ENCODE measurements at places on chromosomes 6 and 20.
A peak's percentile ranks its signal among the peaks of the same experiment; 100 is the strongest.

- DNase-seq: no peak
These were observed 99.1 kb upstream of the PRDM1 start for GRCh38 chr6:105986998-105987397.

- DNase-seq: no peak
These were observed 122.4 kb downstream of the IPCEF1 start for GRCh38 chr6:154234019-154234772.

DNA sequence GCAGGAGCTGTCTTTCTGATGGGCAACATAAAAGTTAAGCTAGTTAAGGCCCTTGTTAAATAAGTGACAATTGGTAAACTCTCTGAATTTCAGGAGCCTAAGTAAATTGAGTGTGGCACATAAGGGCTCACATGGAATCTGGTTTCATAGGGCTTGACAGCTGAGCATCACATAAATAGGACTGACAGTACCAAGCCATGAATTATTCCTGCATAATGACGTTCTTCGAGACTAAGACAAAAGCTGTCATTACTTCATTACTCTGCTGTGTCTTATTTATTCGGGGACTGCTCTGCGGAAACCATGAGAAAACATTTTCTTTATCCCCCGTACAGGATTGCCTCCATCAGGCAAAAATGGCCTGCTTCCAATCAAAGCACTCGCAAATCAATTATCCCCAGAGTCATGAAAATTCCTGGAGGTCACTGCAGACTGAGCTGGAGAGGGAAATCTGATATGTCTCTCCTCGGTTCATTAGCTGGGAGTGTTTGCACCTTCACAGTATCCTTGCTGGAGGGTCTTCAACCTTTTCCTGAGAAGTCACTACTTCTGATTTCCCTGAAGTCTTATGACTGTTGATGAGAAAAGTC is 311.4 kb downstream of the CDH26 start:
- DNase-seq: no peak

- no peak for DNase-seq
These were observed 2.2 kb downstream of the TMEM14C start for GRCh38 chr6:10725044-10725443.

DNA sequence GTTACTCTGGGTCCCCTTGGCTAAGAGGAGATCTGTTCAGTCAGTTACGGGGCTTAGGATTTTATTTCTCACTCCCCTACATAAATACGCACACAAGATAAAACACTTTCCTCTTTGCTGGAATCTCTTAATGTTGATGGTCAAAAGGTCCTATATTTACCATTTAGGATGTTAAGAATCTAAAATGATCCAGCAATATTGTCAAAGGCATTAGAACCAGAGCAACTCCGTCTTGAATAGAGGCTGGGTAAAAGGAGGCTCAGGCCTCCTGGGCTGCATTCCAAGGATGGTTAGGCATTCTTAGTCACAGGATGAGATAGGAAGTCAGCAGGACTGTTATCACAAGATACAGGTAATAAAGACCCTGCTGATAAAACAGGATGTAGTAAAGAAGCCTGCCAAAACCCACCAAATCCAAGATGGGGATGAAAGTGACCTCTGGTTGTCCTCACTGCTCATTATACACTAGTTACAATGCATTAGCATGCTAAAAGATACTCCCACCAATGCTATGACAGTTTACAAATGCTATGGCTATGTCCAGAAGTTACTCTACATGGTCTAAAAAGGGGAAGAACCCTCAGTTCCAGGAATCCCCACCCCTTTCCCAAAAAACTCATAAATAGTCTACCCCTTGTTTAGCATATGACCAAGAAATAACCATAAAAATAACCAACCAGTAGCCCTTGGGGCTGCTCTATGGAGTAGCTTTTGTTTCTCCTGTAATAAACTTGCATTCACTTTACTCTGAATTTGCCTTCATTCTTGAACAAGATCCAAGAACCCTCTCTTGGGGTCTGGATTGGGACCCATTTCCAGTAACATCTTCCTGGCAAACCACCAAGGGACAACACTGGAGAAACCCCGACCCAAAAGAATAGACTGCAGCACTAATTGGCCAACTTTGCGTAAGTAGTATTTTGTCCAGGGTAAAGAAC is 107.5 kb downstream of the DTNBP1 start:
- DNase-seq: no peak

GRCh38 chr20:46399401-46399800 is 7.0 kb downstream of the ELMO2 start:
- no peak for DNase-seq

GRCh38 chr6:102197211-102197610 is 803.7 kb downstream of the GRIK2 start:
- no peak for DNase-seq

DNA sequence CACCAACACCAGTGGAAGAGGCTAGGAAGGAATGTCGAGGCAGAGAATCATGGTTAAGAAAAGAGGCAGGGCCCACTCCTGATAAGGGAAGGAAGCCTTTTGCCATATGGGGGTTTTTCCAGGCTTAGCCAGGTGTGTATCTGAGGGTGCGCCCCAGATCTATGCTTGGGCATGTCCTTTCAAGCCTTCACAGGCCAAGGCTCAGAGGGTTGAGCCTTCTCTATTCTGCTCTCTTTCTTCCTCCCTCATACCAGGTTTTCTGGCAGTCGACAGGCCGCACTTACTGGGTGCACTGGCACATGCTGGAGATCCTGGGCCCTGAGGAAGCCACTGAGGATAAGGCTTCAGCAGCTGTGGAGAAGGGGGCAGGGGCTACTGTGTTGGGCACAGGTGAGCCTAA is 4.7 kb downstream of the CUL9 start:
- DNase-seq: no peak

DNA sequence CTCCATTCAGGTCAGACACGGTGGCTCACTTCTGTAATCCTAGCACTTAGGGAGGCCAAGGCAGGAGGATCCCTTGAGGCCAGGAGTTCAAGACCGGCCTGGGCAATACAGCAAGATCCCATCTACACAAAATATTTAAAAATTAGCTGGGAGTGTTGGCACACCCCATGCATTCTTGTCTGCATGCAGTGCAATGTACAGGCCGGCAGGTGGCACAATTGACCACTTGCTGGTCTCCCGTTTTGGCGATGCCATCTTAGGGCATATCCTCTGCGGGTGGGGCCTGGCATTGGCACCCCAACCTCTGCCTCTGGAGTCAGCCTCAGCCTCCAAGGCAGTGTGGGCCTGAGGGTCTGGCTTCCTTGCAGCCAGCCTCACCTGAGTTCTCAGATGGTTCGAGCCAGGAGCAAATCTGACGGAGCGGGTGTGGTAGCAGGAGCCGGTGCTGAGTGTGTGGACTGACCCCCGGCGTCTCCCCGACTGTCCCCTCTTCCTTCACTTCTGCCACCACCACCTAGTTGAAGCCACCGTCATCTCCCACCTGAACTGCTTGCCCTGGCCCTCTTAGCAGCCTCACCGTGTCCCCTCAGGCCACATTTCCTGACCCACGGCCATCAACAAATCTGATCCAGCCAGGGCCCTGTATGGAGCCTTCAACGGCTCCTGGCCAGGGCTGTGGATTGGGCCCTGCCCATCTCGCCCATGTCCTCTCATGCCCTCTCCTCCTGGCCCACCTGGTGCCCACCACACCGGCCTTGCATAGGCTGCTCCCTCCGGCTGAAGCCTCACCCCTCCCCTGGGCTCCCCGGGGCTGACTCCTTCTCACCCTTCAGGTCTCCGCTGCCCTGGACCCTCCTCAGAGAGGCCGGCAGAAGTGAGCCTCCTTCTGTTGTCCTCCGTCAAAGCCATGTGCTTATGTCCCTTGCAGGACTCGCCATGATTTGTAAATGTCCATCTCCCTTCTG is 44.0 kb downstream of the EFCAB8 start:
- peak; percentile 29 for DNase-seq

- no peak for DNase-seq
These were observed 890.0 kb upstream of the CITED2 start for GRCh38 chr6:140264431-140264830.

DNA sequence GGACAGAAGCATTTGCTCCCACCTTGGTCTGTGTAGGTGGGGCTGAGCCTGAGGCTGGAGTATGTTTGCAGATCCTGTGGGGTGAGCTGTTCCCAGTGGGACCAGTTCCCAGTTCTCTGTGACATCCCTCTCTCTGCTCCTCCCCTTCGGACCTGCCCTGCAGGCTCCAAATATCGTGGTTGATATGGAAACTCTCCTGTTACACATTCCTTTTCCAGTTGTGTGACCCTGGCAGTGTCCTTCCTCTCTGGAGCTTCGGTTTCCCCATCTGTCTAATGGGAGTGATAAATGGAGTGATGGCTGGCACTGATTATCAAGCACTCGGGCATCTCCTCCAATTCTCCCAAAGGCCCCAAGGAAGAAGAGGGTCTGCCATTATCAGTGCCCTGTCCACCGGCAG is 15.7 kb upstream of the TGM2 start:
- DNase-seq: no peak

GRCh38 chr6:155970472-155970871 is 514.8 kb upstream of the NOX3 start:
- DNase-seq: no peak

DNA sequence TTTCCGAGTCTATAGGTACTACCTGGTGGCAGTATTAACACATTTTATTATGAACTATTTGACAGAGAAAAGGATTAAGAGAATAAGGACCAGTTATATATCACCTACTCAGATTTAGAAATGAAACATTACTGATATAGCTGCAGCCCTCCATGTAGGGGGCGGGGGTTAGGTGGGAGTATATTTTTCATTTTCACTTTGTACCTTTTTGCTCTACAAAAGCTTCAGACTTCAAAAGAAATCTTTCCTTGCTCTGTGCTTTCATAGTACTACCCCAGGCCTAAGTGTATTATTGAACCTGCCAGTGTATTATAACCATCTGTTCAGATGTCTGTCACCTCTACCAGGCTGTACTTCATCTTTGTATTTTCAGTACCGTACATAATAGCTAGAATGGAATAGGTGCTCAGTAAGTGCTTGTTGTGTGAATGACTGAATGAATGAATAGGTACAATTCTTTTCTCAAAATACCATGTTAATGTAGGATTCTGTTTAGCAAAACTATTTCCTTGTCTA is 43.0 kb downstream of the CDKAL1 start:
- no peak for DNase-seq

DNA sequence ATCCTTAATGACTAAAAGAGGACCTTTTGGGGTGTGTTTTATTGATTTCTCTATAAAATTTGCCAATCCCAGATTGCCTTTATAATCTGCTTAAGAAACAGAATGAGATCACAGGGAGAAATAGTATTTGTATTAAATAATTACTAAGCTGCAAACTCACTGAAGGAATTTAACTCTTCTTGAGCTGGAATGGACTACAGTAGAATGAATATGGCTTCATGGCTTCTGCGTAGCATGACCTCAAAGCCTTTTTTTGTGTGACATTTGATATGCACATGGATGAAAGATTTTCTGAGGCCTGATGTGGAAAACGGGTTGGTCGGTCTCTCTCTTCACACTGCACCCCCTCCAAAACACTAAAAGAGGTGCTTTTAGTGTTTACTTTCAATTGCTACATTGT is 115.9 kb downstream of the QKI start:
- no peak for DNase-seq

GRCh38 chr20:1938464-1939269 is 43.5 kb downstream of the SIRPA start:
- no peak for DNase-seq

DNA sequence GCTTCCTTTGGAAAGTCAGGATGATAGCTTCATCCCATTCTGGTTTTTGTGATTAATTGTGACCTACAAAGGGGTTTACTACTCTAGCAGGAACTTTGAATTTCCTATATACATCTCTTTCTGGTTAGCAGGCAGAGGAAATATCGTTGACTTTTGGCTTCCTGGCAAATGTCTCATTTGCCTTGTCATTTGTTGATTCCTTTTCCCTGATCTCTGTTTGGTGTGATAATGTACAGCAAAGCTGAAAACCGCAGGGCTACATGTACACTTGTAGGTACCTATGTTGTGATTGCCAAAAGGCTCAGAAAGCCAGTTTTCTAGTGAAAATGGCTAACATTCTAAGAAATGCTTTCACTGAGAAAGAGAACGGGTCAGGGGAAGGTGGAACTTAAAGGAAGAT is 44.3 kb downstream of the TOP1 start:
- DNase-seq: no peak

- peak; percentile 64 for DNase-seq
These were observed 58.6 kb downstream of the PPP1R3G start for GRCh38 chr6:5143634-5144311.

DNA sequence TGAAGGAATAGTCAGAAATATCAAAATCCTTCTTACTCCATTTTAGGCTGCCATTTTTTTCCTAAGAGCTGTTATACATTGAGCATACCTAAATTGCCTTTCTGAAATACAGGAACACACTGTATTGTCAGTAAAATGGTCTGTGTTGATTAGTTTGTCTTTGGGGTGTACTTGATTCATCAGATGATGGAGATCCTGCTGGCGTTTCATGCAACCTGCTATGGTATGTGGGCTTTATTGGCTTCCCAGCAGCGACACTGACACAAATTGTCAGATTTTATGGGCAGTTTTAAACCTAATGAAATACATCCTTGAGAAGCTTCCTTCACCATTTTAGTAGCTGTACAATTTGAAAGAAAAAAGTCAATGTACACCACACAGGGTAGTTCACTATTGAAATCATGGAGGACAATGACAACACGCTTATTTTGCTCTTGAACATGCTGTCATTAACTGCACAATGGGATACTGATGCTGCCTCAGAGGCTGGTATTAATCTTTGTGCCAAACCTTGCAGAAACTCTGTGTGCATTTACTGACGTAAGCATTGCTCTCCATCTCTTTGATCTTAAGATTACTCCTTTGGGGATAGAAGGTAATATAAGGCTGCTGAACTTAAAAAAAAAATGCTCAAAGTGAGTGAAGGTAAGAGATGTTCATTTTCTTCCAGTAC is 124.9 kb downstream of the LAMA2 start:
- DNase-seq: no peak

DNA sequence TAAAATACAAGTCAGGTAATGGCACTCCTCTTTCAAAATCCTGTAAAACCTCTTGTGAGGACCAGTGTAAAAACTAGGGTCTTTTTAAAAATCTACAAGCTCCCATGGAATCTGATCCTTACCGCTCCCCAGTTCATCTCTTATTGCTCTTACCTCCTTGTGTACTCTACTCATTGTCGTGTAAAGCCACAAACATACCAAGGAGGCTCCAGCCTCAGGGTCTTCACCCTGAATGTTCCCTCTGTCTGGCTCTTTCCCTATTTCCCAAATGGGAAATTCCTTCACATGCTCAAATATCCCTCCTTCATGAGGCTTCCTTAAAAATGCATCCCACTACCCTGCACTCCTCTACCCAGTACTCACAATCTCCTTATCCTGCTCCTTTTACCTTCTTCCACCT is 67.1 kb downstream of the TASP1 start:
- no peak for DNase-seq

DNA sequence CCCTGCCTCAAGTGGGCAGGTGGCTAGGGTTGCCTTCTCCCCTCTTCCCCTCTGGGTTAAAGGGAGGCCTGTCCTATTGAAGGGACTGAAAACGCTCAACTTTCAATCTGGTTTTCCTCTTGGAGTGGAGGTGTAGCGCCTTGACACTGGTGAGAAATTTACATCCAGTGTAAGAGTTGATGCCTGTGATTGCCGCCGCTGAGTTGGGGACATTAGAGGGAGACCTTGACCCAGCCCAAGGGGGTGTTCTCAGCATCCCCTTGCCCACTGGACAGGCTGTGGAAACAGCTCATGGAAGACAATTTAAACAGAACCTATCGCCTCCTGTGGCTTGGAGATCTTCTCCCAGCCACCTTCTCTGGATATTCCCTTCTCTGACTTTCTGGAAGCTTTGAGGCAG is 61.6 kb downstream of the SLC24A3 start:
- DNase-seq: no peak

Data from nucleus accumbens (tissue), 56 donors.